ENCODE measurements at places on chromosomes 11 and 22.

- no peak for DNase-seq
Observed at GRCh38 chr11:11000579-11001283, 142.9 kb upstream of the ZBED5 start.

DNA sequence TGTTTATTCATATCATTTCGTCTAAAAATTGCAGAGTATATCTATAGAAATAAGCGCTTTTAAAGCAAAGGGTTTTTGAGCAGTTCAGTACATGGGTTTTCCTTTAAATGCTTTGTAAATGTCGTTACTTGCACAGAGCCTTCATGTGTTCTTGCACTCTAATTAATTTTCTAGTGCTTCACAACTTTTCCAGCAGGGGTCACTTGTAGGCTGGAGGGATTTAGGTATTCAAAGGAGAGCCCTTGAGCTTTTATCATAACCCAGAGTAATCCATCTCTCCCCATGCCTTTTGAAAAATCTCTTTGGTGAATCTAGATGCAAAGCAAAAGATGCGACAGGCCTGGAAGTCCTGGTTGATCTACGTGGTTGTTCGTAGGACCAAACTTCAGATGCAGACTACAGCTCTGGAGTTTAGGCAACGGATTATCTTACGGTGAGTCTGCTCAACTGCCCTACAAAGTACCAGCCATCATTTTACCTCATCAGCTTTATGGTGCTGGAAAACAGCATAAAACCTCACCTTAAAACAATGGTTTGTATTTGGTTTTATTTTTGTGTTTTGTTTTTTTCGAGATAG lies 60.4 kb downstream of the SFI1 start:
- no peak for DNase-seq

GRCh38 chr11:17506942-17507341 lies 30.3 kb upstream of the ABCC8 start:
- no peak for DNase-seq

GRCh38 chr11:76747915-76748860 lies 35.0 kb upstream of the TSKU start:
- DNase-seq: no peak
